ENCODE measurements at places on chromosomes 2 and 18.
A peak's percentile ranks its signal among the peaks of the same experiment; 100 is the strongest.

DNA sequence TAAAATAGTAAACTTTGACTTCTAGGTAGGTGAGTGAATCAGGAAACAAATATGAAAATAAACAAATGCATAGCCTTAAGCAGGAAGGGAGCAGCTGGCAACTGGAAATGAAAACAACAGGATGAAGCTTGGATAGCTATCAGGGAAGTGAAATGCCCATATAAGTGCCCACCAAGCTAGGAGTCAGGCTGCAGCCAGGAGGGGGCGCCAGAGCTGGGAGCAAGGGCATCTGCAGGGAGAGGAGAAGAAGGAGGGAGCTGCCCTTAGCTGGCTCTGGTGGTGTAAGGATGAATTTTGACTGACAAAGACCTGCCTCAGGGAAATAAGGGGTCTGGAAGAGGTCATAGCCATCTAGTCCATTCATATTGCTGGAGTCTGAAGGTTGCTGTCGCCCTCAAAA is 298.3 kb downstream of the TDRD15 start:
- no peak for DNase-seq

GRCh38 chr2:76930056-76930744 is 592.0 kb downstream of the LRRTM4 start:
- no peak for DNase-seq

DNA sequence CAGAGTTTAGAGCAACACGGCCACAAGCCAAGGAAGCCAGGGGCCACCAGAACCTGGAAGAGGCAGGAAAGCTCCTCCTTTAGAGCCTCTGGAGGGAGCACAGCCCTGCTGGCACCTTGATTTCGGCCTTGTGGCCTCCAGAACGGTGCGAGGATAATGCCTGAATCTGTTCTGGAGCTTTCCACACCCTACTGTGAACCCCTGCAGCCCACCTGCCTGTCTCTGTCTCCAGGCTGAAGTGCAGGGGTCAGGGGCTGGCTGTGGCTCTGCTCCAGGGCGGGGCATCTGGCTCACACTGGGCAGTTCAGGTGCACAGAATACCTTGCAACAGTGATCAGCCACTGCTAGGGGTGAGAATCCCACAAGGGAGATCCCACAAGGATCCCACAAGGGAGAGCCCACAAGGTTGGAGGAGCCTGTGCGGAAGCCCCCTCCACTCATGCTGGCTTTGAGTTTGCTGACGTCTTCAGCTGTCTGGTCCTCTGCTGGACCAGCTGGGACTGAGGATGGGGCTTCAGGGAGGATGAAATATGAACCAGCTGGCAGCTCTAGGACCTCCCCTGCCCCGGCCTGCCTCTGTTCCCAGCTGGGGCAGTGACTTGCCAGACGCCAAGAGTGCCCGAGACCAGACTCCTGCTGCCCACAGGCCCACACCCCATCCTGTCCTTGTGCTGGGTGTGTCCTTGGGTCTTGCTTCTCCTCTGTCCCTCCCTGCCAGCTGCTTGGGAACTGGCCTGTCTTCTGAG is 56.4 kb upstream of the OTOS start:
- DNase-seq: no peak

DNA sequence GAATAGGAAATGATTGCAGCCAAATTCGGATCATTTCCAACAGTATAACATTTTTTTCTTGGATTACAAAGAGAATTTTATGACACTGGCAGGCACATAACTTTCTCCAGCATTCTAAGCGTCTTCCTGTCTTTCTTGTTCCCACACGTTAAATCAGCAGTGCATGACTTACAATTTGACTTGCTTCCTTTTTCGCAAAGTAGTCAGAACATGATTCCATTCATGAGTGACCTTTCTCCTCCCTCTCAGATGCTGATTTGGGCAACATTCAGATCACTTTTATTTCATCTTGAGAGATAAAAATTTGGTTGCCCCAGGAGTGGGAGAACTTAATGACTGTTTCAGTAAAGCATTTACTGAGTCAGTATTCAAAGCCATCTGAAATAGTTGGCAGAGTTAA is 858.7 kb upstream of the ACVR2A start:
- DNase-seq: no peak

DNA sequence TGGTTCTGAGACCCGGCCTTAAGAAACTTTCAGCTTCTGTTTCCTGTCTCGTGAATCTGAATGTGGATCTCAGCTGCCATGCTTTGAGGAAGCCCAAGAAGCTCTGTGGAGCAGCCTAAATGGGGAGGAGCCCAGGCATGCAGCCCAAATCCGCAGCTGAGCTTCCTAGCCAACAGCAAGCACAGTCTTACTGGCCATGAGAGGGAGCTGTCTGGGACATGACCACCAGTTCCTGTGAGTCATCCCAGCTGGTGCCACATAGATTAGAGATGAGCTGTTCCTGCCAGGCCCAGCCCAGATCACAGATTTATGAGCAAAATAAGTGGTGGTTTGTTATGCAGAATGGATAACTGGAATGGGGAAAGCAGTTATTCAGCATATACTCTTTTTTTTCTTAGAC is 224.4 kb upstream of the APCDD1 start:
- no peak for DNase-seq

DNA sequence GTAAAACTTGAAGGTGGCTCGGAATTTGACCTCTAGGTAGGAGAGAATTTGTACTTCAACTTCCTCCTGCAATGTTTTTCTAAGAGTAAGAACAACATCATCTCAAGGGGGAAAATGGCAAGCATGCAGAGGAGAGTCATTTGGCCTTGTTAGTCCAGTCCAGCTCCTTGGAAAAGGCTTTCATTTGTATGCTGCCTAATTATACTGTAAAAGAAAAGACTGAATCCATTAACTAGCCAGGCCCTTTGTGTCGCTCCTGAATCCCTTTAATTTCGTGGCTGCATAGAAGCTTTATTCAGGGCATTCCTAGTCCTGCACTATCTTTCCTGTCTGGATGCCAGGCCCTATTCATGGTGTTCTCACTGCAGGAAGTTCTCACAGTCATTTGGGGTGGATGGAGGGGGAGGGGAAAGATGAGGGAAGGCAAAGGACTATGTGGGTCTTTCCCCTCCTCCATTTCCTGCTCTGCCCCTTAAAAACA is 36.0 kb downstream of the PHLPP1 start:
- DNase-seq: peak; percentile 76

DNA sequence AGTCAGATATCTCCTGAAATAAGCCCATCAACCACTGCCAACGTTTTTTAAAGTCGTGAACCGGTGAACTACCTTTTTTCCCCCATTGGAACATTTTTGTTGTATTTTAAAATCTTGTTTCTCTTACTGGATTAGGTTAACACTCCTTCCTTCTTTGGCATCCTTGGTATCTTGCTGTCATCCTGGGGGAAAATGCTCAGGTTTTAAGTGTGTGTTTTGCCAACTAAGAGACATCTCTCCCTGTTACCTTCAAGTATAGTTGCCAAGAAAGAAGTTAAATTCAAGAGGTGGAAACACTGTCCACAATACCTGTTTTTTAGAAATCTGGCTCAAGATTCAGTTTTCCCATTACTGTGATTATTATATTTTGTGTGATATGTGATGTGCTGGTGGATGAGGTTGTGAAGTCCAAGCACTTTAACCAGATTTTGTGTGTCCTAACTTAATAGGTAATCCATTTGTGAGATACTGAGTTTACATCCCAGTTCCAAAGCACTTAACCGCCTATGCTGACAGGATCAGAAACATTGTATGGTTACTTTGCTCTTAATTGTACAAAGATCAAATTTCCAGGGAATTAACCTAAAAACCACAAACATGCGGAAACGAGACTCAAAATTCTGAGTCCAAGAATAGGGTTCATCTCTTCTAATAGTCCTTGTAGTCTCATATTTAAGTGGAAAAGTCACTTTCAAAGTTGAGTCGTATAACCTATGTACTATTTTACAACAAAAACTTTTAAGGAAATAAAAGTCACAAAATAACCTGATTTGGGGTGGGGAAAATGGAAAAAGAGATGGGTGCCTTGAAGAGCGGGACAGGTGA is 1.3 kb upstream of the SP3 start:
- no peak for DNase-seq

GRCh38 chr2:80476535-80477117 is 172.1 kb upstream of the LRRTM1 start:
- DNase-seq: no peak

GRCh38 chr2:64698668-64699444 is 45.1 kb upstream of the SERTAD2 start:
- DNase-seq: no peak

GRCh38 chr2:15115776-15116175 is 445.4 kb downstream of the NBAS start:
- no peak for DNase-seq

- no peak for DNase-seq
Measured at GRCh38 chr18:28584731-28585130, 407.8 kb upstream of the CDH2 start.

DNA sequence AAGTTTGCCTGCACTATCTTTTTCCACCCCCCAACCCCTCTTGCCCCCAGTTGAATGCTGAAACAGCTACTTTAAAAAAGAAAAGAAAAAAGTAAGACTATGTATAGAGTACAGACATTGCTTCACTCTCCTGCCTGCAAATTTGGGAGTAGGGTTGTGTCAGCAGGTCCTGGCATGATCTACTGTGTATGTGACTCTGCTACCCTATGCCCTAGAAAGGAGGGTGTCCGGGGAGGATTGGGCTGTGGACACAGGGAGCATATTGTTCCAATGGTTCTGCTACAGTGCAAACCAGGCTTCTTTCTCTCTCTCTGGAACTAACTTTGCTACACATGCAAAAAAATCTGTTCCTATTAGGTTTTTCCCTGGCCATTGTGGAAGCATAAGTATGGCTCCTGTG is 9.9 kb upstream of the ZEB2 start:
- DNase-seq: no peak

GRCh38 chr18:62420151-62420512 is 95.0 kb downstream of the TNFRSF11A start:
- no peak for DNase-seq

DNA sequence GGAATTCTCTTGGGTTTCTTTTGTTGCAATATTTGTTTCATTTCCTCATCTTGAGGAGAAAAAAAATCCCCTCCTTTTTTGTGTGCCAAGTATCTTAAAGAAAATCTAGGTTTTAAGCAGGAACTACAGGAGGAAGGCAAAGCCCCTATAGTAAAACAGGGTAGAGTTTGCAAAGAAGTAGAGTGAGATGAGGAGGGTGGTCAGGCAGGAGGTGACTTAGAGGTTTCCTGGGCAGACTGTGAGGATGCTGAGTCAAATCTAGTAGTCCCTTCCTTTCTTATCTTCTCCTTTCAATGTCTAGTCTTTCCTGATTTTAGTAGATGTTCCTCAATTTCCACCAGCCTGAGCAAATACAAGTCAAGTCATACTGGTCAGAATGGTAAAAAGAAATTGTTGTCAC is 222.5 kb downstream of the PMAIP1 start:
- no peak for DNase-seq

GRCh38 chr2:17104454-17104853 is 413.8 kb downstream of the RAD51AP2 start:
- DNase-seq: no peak

DNA sequence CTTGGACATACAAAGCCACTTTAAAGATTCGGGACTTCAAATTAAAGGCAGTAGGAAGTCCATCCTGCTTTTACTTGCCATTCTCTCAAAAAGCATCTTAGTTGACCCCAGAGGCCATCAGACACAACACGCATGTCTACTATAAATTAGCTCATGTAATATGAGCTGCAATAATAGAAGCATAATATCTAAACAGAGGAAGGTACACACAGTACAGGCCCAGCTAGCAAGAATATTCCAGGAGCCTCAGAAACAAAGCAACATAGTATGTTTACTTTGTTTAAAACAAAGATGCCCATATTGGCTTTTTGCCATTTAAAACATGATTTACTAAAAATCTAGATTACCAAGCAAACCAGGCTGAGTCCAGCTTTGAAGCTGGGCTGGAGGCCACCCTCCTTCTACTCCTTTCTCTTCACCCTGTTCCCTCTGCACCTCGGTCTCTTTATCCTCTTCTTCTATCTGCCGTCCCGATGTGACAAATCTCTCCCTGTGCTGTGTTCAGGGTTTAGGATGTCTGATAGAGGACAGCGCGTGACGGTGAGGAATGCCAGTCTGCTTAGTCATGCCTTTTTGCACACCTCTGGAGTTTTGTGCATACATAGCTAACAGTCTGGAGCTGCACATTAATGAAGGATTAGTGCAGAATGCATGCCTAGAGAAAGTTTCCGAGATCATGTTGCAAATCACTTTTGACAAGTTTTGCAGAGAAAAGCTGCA is 28.2 kb downstream of the DTNA start:
- DNase-seq: no peak

- DNase-seq: no peak
Measured at GRCh38 chr2:168196764-168197180, 50.6 kb downstream of the STK39 start.

- DNase-seq: no peak
Measured at GRCh38 chr2:20125616-20126015, 74.2 kb upstream of the LAPTM4A start.

GRCh38 chr2:85705680-85706039 is 11.5 kb downstream of the GNLY start:
- DNase-seq: no peak

GRCh38 chr2:137865954-137866540 is 98.2 kb upstream of the HNMT start:
- DNase-seq: no peak

DNA sequence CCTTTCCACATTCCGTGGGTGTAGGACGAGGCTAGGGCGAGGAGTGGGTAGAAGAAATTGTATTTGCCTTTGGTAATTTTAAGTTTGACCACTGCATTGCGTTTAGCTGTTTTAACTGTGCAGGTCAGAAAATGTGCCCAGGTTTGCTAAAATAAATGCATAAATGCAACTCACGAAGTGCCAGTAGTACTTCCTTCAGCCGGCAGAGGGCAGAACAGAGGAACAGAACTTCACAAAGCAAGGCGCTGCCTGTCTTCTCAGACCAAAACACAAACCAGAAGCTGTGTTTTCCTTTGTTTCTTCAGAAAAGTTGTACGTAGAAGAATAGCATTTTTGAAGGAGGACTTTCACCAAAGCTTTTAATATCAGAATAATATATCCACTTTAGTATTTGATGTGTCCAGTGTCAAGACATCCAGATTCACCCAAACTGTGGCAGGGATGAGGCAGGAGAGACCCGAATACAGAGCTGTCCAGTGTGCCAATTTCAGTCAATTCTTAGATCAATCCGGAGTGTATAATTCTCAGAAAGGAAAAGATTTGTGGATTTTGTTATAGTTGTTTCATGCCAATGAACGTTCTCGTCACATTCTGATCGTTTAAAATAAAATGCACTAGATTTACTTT is 348.6 kb downstream of the DLGAP1 start:
- peak; percentile 43 for DNase-seq

- no peak for DNase-seq
Measured at GRCh38 chr18:75429975-75430374, 2.5 kb upstream of the SMIM21 start.

- no peak for DNase-seq
Measured at GRCh38 chr2:192952245-192952644, 757.5 kb upstream of the TMEFF2 start.

GRCh38 chr2:41967476-41968181 is 80.2 kb upstream of the PKDCC start:
- peak; percentile 51 for DNase-seq
